Hepatocyte (in vitro differentiated cells): ENCODE measurements at places on chromosomes 11 and 22.

DNA sequence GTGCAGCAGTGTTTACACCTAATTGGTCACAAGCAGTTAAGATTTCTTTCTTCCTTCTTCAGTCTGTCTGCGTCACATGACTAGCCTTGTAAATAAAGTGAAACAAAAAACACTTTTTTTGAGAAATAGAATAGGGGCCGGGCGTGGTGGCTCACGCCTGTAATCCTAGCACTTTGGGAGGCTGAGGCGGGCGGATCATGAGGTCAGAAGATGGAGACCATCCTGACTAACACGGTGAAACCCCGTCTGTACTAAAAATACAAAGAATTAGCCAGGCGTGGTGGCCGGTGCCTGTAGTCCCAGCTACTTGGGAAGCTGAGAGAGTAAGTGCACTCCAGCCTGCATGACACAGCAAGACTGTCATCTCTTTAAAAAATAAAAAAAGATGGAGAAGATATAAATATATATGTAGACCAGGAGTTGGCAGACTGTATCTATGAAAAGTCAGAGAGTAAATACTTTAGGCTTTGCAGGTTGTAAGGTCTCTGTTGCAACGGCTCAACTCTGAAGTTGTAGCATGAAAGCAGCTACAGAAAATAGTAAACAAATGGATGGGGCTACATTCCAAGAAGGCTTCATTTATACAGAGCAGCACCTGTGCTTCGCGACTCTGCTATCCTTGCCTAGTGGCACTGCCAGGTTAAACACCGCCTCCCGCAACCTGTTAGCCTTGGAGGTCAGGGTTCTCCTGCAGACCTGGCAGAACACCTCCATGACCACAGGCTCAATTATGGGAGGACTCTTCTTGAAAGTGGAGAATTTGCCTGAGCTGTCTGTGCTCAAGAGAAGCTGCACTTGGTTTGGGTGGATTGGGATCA lies 55.9 kb downstream of the PPP6R2 start:
- DNase-seq, result no peak

GRCh38 chr22:42279425-42280020 lies 9.1 kb upstream of the TCF20 start:
- DNase-seq, result no peak

DNA sequence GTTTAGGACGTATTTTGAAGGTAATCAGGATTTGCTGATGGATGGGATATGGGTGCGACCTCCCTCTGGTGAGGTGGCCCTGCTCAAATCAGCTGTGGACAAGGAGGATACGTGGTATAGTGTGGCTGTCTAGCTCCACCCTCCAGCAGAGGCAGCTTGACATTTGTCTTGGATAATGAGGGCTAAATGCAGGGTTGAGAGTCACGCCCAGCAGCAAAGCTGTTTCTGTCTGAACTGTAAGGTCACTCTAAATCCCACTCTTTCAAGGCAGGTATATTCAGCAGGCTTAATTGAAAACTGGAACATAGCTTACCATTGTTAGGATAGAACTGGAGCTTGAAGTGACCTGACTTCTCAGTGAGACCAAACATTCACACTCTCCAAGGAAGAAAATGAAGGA lies 98.7 kb downstream of the SWAP70 start:
- no peak for DNase-seq

- DNase-seq, result no peak
Observed at GRCh38 chr11:117790279-117790678, 6.7 kb downstream of the DSCAML1 start.

DNA sequence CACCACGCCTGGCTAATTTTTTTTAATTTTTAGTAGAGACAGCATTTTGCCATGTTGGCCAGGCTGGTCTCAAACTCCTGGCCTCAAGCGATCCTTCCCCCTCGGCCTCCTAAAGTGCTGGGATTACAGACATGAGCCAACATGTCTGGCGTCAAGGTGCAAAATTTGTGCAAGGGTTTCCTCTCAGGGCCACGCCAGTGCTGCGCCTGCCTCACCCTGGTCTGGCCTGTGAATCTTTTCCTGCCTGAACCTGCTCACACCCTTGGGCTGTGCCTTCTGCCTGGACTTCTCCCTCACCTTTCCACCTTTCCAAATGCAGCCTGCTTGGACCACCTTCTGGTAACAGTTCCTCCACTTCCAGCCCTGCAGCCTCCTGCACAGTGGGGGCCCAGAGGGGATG lies 43.4 kb downstream of the MCM5 start:
- no peak for DNase-seq

DNA sequence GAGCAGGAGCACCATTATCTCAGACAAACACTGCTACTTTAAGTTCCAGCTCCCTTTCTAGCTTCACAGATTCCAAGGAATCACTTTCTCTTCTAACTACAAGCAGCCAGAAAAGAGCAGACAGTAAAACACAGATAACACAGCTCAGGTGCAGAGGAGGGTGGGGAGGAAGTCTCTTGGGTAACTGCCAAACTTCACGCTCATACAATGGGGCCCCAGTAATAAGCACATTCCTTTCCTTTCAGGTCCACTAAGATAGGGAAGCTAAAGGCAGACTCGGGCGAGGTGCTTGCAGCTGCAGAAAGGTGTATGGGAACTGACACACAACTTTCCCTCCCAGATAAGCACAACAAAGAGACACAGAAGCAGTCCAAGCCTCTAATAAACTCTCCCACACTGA lies 69.2 kb upstream of the OR9G4 start:
- peak; percentile 29 for DNase-seq

DNA sequence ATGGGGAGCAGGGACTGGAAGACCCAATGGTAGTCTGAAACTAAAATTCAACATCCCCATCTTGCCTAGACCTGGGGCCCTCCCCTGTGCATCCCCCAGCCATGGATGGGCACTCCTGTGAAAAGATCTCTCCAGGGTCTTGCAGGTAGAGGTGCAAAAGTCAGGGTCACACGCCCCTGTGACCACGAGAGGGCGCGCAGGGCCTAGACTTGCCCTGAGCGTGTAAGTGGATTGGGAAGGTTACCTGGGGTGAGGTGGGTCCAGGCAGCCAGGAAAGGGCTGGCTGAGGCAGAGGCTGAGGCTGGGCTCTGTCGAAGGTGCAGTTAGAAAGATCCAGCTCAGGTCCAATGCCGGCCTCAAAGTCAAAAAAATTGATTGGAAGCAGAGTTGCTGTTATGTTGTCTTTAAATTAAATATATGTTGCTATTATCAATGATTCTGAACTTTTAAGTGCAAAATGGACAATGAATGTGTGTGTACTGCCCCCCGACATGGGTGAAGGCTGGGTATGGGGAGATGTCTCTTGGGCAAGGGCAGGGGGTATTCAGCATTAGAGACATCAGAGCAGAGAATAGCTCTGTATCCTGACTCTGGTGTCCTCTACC lies 4.8 kb upstream of the POU2F3 start:
- peak; percentile 87 for DNase-seq

- no peak for DNase-seq
Observed at GRCh38 chr11:93791493-93791892, 7.4 kb downstream of the MED17 start.

DNA sequence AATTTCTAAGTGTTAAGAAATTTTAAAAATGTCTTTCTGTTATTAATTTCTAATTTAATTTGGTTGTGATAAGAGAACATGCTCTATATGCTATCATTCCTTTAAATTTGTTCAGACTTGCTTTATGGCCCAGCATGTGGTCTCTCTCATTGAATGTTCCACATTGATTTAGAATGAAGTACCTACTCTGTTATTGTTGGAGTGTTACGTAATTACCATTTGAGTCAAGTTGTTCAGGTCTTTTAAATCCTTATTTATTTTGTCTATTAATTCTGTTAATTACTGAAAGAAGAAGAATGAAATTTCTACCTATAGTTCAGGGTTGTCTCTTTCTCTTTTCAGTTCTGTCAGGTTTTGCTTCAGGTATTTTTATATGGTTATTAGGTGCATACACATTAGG lies 57.0 kb downstream of the PRMT3 start:
- DNase-seq, result no peak

DNA sequence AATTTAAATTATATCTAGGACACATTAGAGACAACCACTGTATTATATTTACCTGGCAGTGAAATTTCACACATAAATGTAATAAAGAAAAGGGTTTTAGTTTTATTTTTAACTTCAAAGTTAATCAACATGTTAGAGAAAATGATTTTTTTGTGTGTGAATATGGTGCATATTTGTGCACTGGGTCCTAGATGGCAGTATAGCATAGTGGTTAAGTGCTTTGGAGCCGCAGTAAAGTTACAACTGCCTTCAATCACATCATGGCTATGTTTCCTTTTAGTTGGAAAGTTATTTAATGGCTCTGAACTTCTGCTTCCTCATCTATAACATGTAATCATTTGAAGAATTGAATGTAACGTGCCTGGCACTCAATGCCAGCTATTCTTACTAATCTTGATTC lies 108.9 kb upstream of the DDI1 start:
- no peak for DNase-seq

DNA sequence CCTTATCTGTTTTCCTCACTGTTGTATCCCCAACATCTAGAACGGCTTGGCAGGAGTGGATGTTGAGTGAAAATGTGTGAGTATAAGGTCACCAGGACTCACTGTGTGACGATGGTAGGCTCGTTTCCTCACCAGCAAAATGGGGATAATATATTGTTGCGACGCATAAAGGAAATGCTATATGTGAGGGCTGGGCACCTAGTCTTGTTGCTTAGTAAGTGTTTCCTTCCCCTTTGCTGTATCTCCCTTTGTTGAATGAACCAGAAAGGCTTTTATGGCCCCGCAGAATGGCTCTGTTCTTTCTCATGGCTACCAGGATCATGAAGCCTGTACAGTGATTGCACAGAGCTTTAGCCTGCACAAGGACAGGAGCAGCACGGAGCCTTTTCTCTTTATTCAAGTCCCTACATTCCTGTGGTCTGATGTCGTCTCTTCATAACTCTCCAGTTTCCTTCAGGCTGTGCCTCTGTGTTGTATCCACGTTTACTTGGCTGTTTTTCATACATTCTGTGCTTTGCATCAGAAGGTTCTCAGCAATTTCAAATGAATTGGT lies 5.4 kb downstream of the TNRC6B start:
- peak; percentile 80 for DNase-seq

GRCh38 chr11:116835042-116835772 lies 2.2 kb downstream of the APOA1 start:
- no peak for DNase-seq

DNA sequence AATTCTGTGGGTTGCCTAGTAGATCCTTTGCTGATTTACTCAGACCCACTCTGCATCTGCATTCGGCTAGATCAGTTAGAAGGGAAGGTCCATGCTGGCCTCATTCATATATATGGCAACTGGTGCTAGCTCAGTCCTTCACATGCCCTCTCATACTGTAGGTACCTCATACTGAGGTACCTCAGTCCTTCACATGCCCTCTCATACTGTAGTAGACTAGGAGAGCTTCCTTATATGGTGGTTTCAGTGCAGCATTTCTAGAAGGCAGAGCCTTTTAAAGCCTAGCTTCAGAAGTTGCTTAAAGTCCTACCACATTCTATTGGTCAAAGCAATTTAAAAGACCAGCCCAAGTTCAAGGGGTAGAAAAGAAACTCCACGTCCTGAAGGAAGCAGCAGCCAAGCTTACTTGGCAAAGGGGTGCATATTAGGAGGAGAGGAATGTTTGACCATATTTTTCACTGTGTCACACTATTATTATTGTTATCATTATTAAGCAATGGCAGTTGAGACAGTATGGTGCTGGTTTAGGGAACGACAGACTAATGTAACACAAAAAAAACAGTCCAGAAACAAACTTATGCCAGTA lies 356.4 kb downstream of the DYNC2H1 start:
- DNase-seq, result no peak

- DNase-seq, result no peak
Observed at GRCh38 chr11:7545611-7546010, 31.8 kb downstream of the PPFIBP2 start.

GRCh38 chr11:95231127-95231880 lies at the start of gene SESN3:
Gene SESN3 (minus strand): TSS chr11:95231202. CDS start chr11:95230860, 342 bp downstream.
- DNase-seq, result peak; percentile 99

- DNase-seq, result no peak
Observed at GRCh38 chr22:48748860-48749554, 1078.7 kb downstream of the BRD1 start.

DNA sequence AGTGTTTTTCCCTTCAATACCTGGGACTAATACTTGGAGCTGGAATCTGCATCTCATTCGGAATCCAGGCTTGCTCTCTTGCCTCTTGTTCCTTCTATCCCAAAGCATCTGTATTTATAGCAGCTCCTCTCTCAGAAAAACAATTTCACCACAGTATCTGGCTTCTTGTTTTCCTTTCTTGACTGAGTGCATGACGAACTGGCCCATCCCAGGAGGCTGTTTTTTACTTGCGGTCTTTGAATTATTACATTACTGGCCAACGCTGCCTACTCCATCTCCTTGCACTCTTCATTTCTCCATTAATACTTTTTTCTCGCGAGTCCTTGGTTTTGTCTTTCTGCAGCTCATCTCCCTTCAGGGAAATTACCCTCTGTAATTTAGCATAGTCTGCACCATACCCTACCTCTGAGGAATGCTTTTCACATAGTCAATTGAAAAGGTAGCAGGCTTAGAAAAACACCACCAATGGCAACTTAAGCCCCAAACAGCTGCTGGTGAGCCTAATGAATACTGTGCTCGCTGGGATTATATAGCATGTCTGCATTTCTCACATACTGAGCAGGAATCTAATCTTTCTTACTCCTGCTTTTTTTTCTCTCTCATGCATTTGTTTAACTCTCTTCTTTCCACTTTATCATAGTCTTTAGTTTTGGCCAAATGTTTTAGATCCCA lies 277.4 kb upstream of the SESN3 start:
- DNase-seq, result no peak

- no peak for DNase-seq
Observed at GRCh38 chr11:68215087-68215445, 2.0 kb upstream of the KMT5B start.

- DNase-seq, result no peak
Observed at GRCh38 chr11:117037279-117037974, 60.8 kb downstream of the SIK3 start.

DNA sequence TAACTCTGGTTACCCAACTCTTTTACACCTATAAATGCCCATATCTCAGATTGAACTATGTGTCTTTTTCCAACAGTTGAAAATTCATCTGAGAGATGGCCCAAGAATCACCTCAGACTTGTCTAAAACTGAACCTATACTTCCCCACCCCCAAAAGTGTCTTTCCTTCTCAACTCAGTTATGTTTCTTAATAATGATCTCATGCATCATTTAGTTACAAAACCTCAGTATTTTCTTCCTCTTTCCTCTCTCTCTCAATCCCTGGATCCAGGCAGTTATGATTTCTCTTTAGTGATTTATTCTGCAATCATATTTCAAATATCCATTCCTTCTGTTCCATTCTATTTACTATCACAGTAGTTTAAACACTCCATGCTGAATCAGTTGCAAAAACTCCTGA lies 32.3 kb upstream of the ADSL start:
- DNase-seq, result no peak

- DNase-seq, result no peak
Observed at GRCh38 chr11:130170345-130170744, 10.8 kb downstream of the ST14 start.

- DNase-seq, result no peak
Observed at GRCh38 chr11:105696000-105696399, 86.1 kb downstream of the GRIA4 start.

- DNase-seq, result no peak
Observed at GRCh38 chr11:43687120-43687791, 6.7 kb downstream of the HSD17B12 start.

DNA sequence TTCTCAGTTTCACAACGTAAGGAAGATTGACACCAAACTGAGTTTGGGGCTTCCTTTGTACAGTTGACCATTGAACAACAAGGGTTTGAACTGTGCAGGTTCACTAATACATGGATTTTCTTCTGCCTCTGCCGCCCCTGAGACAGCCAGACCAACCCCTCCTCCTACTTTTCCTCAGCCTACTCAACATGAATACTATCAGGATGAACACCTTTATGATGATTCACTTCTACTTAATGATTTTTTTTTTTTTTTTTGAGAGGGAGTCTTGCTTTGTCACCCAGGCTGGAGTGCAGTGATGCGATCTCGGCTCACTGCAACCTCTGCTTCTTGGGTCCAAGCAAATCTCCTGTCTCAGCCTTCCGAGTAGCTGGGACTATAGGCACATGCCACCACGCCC lies 14.6 kb downstream of the RBM4 start:
- no peak for DNase-seq
